ENCODE measurements at places on chromosomes 6 and 20.

DNA sequence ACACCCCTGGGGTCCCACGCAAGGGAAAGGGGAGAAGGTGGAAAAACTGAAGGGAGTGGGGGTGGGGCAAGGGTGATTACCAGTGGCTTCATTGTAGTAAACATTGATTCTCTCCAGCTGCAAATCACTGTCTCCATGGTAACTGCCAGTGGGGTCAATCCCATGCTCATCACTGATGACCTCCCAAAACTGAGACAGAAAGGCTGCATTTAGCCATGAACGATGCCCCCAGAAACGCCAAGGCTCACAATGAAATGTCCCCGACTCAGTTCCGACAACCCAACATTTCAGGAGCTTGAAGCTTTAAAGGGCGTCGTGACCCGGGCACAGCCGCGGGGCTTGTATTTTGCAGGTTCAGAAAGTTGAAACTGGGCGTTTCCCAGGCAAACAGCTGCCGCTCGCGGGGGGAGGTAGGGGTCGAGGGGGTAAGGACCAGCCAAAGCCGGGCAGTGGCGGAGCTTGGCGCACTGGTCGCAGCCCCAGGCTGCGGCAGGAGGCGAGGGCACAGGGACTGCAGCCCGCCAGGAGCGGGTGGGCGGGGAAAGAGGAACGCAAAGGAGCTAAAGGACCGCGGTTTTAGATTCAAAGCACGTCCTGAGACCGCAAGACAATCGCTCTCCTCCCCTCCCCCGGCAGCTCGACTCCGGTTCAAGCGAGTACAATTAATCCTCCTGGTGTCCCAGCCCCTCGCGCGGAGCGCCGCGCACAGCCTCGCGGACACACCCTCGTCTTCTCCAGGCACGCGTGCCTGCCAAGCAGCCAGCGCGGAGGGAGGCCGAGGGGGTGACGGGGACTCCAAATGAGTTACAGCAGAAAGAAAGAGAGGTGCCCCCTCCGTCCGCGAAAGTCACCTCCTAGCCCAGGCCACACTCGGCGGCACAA, 731 bp downstream of the TUBB2B start:
- no peak for DNase-seq

GRCh38 chr6:43847741-43848630, 78.0 kb downstream of the VEGFA start:
- DNase-seq = no peak

GRCh38 chr6:22146678-22146930, 150.2 kb downstream of the PRL start:
- DNase-seq = no peak

DNA sequence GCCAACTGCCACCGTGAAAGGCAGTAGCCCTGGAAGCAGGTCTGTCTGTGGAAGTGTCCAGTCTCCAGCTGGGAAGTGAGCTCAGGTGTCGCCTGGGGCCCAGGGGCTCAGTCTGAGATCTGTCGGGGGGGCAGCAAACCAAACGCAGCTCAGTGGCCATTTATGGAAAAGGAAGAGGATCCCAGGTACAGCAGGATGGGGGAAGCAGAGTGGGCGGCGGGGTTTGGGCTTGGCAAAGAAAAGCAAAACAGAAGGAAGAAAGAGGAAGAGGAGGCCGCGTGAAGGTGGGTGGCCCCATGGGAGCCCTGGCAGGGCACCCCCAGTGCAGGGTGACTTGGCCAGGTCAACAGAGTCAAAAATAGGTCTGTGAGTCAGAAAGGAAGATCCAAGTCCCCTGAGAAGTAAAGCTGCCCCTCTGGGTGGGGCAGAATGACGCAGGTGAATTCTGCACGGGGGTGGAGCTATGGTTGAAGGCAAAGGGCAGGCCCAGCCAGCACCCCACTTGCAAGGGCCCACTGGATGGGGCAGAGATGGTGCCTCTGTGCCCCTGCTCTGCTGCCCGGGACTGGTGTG, 5.3 kb downstream of the PXDC1 start:
- DNase-seq = peak; percentile 84

- no peak for DNase-seq
These were observed 5.9 kb upstream of the TUBB2A start for GRCh38 chr6:3163248-3163594.

DNA sequence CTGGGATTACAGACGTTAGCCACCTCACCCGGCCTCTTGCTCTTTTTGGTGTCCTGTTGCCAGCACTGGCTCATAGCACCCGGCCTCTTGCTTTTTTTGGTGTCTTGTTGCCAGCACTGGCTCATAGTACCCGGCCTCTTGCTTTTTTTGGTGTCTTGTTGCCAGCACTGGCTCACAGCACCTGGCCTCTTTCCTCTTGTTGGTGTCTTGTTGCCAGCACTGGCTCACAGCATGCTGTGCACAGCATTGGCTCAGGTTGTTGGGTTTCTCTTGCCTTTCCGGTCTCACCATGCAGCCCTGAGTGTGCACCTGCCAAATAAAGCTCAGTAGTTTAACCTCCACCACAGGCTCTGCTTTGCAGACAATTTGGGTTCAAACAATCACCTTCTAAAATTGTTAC, 208.2 kb downstream of the THBS2 start:
- DNase-seq = no peak

DNA sequence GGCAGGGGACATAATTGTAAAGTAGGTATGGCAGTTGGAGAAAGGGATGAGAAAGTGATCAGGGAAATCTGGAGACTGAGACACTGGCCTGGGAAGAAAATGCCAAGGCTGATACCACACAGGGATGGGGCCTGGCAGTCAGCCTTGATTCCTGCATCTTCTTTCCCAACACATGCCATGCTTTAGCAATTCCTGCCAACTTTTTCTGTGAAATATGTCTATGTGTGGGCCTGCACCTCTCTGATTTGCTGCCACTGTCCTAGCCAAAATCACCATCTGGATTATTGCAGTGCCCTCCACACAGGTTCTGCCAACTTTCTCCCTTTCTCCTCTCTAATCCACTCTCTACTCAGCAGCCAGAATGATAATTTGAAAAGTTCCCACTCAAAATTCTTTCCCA, 759.8 kb upstream of the CITED2 start:
- DNase-seq = no peak

DNA sequence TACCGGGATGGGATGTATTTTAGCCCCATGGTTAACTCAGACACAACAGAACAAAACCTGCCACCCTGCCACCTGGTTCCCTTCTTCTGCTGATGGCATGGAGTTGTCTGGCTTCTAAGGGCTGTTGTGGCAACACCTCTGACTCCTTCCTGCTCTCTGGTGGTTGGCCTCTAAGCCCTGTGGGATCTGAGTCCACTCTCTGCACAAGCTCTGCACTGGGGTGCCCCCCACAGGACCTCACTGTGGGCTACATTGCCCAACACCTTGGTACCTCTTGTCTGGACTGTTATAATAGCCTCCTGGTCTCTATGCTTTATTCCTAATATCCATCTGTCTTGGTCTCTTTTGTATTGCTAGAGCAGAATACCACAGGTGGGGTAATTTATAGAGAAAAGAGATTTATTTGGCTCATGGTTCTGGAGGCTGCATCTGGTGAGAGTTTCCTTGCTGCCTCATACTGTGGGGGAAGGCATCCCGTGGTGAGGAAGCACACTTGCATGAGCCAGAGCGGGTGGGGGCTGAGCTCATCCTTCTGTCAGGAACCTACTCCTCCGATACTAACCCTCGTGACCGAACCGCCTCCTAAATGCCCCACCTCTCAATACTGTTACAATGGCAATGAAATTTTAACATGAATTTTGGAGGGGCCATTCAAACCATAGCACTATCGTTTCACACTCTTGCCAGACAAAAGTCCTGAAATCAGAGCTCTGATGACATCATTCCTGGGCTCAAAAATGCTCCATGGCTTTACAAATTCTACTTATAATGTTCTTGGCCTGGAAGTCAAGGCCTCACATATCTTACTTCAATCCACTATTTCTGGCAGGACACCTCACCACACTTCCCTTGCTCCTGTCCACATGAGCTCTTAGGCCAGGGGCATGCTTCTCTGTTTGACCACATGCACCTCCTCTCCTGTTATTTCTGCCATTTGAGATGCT, 127.2 kb downstream of the PAX1 start:
- DNase-seq = no peak

DNA sequence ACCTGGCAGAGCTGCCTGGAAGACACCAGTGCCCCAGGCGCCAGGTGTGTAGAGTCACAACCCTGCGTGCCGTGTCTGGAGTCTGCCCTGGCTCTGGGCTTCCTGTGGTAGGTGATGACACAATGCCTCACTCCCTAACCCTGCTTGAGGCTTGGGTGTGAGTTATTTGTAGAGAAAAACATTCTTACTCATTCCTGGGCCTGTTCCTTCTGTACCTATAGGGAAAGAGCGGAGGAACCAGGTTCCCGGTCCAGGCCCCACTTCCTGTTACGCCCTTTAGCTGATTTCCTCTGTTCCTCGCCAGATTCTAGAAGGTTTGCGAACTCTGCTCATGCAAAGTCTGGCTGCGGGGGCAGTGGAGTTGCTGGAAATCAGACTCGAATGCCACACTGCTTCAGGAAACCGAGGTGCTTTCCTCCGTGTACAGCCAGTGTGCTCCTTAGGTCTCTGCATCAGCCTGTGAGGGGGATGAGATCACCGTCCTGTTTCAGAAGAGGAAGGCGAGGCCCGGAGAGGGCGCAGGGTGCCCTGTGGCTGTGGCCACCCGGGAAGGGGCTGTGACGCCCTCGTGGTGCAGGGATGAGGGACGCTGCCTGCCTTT, 67.1 kb upstream of the DUSP22 start:
- peak; percentile 65 for DNase-seq

DNA sequence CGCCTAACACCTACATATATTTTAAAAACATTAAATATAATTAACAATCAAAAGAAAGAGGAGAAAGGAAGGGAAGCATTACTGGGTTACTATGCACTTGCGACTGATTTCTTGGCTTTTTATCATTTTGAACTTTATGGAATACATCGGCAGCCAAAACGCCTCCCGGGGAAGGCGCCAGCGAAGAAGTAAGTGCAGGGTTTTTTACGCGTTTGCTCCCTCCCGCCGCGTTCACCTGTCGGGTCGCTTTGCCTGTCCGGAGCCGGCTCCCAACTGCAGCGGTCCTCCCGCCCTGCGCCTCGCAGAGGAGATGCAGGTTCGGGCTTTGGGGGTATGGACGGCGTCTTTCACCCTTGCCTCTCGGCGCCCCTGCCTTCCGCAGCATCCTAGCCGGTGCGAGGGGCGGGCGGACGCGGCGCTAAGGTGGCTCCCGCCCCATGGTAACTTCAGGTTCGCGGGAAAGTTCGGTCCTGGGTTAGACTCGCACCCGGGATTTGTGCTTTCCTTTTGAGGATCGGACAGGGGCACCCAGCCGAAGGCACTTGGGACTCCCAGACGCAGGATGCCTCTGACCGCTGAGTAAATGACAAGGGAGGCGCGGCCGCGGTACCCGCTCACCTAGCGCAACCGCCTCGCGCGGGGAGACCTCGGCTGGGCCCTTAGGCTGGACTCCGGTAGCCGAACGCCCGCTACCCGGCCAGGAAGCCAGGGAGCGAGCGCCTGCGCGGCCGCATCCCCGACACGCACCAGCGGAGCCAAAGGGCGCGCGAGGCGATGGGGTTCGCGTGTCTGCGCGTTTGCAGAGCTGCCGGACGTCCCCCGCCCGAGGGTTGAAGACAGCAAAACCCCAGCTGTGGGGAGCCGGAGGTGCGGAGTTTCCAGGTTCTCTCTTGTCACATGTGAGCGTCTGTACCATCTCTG, 891 bp downstream of the RSPO3 start:
- peak; percentile 37 for DNase-seq

DNA sequence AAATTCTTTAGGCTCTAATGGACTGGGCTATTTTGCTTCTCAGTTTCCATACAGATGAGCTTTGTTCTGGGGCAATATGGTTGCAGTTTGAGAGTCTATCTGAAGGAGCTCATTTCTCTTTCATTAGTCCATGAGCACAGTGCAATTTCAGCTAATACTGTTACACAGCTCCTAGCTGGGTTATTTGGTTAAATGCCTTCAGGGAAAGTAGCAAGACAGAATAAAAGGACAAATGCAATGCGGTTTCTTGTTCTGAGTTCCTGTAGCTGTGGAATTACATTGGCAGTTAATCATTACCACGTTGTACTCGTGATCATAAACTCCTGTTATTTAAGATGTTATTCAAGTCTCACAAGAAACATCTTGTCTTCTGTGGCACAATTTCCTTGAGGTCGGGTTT, 127.7 kb downstream of the BFSP1 start:
- DNase-seq = no peak

DNA sequence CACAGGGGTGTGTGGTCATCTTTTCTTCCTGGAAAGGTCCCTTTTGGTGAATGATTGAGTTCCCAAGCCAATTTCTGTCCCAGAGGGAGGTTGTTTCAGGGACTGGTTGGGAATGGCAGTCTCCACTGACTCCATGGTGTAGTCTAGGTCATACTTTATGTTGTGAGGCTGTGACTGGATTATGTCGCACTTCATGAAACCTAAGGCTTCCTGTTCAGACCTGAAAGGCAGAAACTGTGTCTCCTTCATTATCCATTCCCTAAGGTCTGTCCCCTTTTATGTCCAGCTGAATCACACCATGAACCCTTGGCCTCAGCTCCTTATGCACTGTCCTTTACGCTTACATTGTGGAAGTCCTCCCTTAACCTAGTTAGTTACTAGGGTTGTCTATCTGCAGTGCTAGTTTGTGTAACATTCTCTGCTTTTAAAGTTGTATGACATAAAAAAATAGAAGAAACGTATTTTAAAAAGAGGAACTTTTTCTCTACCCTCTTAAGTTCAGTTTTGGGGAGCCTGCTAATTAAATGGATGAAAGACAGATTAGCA, 191.3 kb downstream of the JARID2 start:
- no peak for DNase-seq

DNA sequence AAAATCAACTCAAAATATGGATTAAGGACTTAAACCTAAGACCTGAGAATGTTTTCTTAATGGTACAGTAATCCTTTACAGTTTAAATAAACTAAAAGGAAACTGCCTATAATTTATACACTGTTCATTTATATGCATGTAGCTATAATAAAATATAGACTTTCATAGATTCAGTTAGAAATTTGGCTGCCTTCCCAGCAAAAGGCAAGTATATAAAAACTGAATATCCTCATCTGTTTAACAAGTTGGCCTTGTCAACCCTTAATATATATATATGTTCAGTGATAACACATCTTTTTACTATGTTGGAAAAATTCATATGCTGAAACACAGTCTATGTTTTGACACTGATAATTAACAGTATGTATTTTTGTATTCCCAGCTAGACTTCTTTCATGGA, 123.1 kb downstream of the GRIK2 start:
- DNase-seq = no peak

DNA sequence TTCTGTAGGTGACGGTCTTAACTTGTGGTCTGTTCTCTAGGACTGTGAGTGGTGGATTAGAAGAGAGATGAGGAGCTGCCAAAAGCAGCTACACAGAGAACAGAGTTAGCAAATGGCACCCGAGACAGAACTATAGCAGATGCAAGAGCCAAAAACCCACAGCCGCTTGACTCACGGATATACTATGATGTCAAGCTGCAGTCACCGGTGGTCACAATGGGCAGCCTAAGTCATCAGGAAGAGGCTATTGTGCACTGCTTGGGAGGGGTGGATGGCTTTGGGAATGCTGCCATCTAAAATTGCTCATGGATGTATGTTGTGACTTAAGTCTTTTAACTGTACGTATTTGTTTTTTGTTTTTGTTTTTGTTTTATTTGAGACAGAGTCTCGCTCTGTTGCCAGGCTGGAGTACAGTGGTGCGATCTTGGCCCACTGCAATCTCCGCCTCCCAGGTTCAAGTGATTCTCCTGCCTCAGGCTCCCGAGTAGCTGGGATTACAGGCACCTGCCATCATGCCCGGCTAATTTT, at the start of gene GTSF1L:
Gene GTSF1L, minus strand, starts transcription at position 192 of the 528 bp plus-strand sequence. CDS start 308 bp downstream, outside the sequence.
- no peak for DNase-seq
